ENCODE measurements at places on chromosomes 12 and 14.

DNA sequence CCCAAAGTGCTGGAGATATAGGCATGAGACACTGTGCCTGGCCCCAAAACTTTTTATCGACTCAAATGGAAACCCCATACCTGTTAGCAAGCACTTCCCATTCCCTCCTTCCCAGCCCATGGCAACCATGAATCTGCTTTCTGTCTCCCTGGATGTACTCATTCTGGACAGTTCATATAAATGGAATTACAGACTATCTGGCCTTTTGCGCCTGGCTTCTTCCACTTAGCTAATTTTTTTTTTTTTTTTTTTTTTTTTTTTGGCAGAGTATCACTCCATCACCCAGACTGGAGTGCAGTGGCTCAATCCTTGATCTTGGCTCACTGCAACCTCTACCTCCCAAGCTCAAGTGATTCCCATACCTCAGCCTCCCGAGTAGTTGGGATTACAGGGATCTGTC is 134.5 kb upstream of the MED13L start:
- no peak for DNase-seq

- DNase-seq = no peak
These were observed 298.1 kb upstream of the TMPO start for GRCh38 chr12:98217257-98217656.

- DNase-seq = no peak
These were observed 935 bp upstream of the CRIP1 start for GRCh38 chr14:105485739-105486162.

DNA sequence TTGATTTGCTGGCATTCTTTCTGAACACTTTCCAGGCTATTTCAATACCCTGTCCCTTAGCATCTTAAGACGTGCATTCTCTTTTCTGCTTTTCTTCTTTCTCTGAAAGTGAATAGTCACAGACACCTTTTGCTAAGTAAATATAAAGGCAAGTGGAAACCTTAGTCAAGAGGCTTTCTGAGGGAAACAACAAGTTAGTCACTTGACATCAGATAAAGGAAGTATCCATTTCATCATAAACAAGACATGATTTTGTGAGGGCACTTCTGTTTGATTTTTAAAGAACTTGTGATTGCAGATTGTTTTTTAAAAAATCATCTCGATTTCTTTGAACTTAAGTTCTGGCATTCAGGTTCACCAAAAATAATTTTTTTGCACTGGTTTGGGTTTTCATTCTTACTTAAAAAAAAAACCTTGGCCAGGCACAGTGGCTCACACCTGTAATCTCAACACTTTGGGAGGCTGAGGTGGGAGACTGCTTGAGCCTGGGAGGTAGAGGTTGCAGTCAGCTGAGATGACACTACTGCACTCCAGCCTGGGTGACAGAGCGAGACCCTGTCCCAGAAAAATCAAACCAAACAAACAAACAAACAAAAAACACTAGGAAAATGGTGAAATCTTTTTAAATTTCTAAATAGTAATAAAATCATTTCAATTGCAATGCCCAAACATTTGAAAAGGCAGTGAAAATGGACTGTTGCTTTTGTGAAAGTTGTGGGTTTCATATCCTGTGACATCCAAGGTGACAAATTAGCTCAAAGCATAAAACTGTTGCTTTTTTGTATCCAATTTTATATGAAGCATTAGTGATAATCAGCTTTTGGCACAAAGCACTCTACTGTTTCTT is 8.3 kb upstream of the KLHL42 start:
- DNase-seq = no peak

- DNase-seq = no peak
These were observed 54.4 kb upstream of the ETV6 start for GRCh38 chr12:11595080-11595479.
